AML-193 (cell line): ENCODE measurements at places on chromosomes 1 and 21.

GRCh38 chr1:208043691-208044181 is 132.8 kb upstream of the CD34 start:
- DNase-seq = no peak

DNA sequence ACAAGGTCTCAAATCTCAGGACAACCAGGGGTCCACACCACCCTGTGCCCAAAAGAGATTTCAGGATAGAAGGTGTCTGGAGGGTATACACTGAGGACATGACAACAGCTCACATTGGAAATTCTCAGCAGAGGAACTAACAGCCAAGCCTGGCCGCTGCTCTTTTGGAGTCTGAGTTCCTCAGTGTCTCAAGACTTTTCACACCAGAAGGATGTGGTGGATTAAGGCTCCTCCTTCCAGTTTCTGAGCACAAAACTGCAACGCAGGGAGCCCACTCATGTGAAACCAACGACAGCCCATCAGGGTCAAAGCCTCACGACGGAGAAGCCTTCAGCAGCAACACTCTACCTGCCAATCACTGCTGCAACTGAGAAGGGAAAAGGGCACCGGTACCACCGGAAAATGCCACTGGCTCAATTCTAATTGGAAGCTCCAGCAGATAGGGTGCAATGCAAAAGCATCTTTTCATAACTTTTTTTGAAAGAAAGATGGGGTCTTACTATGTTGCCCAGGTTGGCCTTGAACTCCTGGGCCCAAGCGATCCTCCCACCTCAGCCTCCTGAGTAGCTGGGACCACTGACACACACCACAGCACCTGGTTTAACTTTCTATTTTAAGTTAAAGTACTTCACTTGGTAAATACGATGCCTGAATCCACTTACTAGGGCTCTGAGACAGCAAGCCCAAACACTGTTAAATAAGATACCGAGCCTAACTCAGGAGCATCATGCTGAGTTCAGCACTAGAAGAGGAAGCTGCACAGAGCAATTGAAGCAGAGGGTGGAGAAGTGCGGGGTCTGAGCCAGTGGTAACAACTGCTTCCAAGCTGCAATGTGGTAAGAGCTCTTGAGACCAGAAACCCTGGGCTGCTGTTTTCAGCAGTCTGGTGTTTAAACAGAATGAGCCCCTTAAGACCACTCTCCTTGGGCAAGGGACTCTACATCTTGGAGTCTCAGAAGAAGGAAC is 7.8 kb downstream of the CAPZB start:
- DNase-seq = peak; percentile 84

GRCh38 chr1:161549652-161550051 is at the start of gene FCGR3A:
Gene FCGR3A, minus strand, starts transcription at chr1:161549818. Its CDS starts 82 bp downstream, at chr1:161549736.
- no peak for DNase-seq

GRCh38 chr1:39046613-39047210 is 20.6 kb downstream of the NDUFS5 start:
- DNase-seq = no peak

- no peak for DNase-seq
Observed at GRCh38 chr1:99740141-99740540, 26.3 kb downstream of the FRRS1 start.

DNA sequence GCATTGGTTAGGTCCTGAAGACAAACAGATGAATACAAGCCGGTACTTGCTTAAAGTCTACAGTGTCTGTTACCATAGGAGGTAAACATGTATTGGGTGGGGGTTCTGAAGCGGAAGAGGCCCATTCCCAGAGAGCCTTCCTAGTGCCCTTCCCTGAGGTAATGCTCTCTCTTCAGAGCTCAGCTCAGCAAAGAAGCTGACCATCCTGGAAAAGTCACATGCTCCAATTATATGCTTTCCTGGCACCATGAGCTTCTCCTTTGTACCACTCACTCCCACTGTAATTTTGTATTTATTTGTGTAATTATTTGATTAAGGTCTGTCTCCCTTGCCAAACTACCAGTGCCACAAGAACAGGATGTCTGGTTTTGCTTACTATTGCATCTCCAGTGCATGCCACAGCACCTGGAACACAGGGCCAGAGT is 42.0 kb downstream of the RAB3B start:
- DNase-seq = no peak
